ENCODE measurements at places on chromosomes 5 and 9. TPM values are rescaled to one million over a fixed set of nuclear protein-coding genes. Genes with fewer than 3 reads are reported as not detected.

The C5orf52 gene
- not detected for total RNA-seq

The MAP1B gene
- 0.03 TPM for total RNA-seq

The STPG3 gene
- not detected for total RNA-seq

The DAB2 gene
- not detected for total RNA-seq

The COL15A1 gene
- 0.76 TPM for total RNA-seq

The CDHR2 gene
- total RNA-seq, result 2.1 TPM

The IRGM gene
- total RNA-seq, result 3.0 TPM

DNA sequence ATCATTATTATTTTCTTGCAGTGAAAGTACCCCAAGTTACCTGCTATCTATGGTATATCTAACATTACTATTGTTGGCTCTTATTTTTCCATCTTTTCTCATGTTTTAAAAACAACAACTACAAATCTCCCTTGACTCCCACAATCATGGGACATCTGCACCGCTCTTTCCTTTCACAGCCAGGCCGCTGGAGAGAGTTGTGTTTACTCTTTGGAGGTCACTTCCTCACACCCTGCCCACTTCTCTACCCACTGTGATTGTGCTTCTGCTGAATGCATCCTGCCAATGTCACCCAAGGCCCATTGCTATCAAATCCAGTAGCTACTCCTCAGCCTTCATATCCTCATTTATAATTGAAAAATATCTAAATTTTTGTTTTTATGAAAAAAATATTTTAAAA lies 29.7 kb downstream of the SLC28A3 start:
- H3K27ac ChIP-seq, result no peak overlapping the region
- H3K4me3 ChIP-seq, result no peak overlapping the region
- peaks cover 3% of the 10 kb centered on the region for H3K4me1 ChIP-seq
- H3K36me3 ChIP-seq, result no peaks in the 10 kb centered on the region
- H3K27me3 ChIP-seq, result peaks cover 1% of the 10 kb centered on the region
- DNase-seq, result no peak

DNA sequence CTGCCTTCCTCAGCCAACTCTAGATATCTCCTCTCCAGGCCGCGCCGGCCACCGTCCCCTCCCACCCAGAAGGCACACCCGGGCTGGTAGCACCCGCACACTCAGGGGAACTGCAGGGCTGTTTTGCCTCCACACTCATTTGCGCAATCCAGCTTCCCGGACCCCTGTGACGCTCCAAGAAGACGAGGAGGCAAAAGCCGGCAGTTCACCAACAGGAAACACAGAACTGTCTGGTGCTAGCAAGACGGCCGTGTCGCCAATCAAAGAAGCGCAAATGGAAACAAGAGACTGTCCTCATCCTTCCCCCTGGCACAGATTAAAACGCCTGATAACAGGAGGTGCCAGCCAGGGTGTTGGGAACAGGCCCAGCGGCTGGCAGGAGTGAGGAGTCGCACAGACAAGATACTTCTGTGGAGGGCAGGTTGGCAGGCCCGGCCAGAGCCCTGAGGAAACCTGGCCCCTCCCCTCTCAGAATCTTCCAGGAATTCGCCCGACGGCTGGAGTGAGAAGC lies 7.8 kb downstream of the AGPAT2 start:
- H3K27ac ChIP-seq, result no peak overlapping the region
- no peaks in the 10 kb centered on the region for H3K4me1 ChIP-seq
- H3K27me3 ChIP-seq, result no peaks in the 10 kb centered on the region

- H3K27ac ChIP-seq, result no peak overlapping the region
- no peaks in the 10 kb centered on the region for H3K4me1 ChIP-seq
- no peak overlapping the region for H3K4me3 ChIP-seq
- H3K27me3 ChIP-seq, result peaks cover 9% of the 10 kb centered on the region
- no peaks in the 10 kb centered on the region for H3K36me3 ChIP-seq
Observed at GRCh38 chr5:38608874-38609273, 52.4 kb upstream of the LIFR start.

DNA sequence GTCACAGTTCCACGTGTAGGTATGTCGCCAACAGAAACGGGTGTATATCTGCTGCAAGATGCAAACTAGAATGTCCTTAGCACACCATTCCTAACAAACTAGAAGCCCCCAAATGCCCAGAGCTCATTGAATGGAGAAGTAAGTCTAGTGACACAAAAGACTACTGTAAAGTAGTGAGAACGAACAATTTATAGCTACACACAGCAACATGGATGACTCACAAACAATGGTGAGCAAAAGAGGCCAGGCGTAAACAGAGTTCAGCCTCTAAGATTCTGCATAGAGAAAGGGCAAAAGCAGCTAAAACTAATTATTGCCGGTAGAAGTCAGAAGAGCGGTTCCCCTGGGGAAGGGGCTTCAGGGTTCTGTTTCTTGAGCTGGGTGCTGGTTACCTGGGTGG lies 74.7 kb downstream of the AMBP start:
- DNase-seq, result no peak
- no peak overlapping the region for H3K4me3 ChIP-seq
- H3K36me3 ChIP-seq, result no peaks in the 10 kb centered on the region
- H3K27ac ChIP-seq, result no peak overlapping the region
- no peaks in the 10 kb centered on the region for H3K4me1 ChIP-seq
- H3K27me3 ChIP-seq, result no peaks in the 10 kb centered on the region

GRCh38 chr5:1548702-1549474 lies 25.1 kb upstream of the LPCAT1 start:
- H3K4me1 ChIP-seq, result no peaks in the 10 kb centered on the region
- no peak for DNase-seq
- no peak overlapping the region for H3K4me3 ChIP-seq
- no peak overlapping the region for H3K27ac ChIP-seq
- H3K36me3 ChIP-seq, result no peaks in the 10 kb centered on the region

DNA sequence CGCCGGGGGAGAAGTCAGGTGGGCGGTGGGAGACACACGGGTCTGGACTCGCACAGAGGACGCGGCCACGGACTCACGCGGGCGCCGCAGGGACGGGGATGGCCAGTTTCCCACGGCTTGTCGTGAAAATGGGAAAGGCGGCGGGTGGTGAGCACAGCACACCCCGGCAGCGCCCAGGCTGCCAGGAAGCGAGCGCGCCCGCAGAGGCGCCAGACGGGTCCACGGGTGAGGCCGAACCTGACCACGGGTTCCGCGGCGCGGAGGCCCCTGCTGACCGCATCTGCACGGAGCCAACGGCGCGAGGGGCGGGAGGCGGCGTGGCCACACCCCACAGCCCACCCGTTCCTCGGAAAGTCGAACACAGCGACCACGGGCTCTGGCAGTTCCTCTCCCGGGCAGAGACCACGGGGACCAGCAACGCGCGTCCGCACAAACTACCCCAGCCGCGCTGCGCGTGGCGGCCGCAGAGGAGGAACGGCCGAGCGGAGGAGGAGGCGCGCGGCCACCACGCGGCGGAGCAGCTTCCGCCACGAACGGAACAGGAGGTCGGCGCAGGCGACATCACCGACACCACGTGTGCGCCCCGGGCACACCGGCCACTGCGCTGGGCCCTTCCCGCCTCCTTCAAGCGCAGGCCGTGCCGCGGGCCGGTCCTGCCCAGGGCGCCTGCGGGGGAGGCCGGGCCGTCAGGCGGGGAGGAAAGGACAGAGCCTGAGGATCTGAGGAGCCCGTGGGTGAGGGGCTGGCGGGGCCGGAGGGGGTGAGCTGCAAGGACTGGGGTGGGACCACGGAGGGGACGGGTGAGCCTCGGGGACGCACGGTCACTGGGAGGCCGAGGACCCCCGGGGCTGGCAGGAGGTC lies 5.6 kb downstream of the EXD3 start:
- H3K27ac ChIP-seq, result no peak overlapping the region
- no peaks in the 10 kb centered on the region for H3K27me3 ChIP-seq
- peaks cover 2% of the 10 kb centered on the region for H3K36me3 ChIP-seq
- H3K4me3 ChIP-seq, result peak overlapping the region; percentile 42
- H3K4me1 ChIP-seq, result peaks cover 28% of the 10 kb centered on the region
- no peak for DNase-seq

DNA sequence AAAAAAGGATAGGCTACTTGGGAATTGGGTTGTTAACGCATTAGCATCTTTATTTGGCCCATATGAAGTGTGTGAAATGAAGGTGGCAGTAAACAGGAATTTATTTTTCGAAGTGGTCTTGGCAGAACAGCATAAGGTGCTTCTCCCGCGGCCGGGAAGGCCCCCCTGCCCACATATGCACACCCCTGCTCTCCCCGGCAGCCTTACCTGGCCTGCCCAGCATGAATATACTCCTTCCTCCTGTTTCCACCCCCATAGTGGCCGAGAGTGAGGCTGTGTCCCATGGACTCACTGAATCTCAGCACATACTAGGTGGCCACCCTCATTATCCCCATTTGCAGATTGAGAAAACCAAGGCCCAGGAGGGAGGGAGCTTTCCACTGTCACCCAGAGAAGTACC lies 54.0 kb upstream of the OLFM1 start:
- DNase-seq, result no peak
- H3K36me3 ChIP-seq, result no peaks in the 10 kb centered on the region

GRCh38 chr9:97535771-97536170 lies 34.3 kb downstream of the TMOD1 start:
- no peak overlapping the region for H3K27ac ChIP-seq
- no peaks in the 10 kb centered on the region for H3K36me3 ChIP-seq
- H3K4me1 ChIP-seq, result no peaks in the 10 kb centered on the region
- no peak overlapping the region for H3K4me3 ChIP-seq

GRCh38 chr5:16980983-16981382 lies 44.9 kb upstream of the MYO10 start:
- H3K27ac ChIP-seq, result no peak overlapping the region
- no peaks in the 10 kb centered on the region for H3K27me3 ChIP-seq
- DNase-seq, result no peak

DNA sequence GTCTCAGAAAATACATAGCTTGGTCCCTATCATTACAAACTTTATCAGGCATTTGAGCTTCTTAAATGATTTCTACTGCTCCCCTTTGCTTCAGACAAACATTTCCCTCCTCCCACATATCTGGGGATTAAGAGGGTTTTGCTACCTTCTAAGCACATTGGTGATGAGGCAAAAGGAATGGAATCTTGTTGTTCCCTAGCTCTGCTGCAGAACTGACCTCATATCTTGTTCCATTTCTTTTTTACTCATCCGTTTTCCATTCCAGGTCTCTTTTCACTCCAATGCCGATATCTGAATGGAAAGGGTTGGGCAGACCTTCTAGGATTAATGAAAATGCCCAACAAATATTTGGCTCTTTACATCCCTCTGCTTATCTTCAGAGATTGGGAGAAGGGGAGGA lies 444.6 kb downstream of the ZNF608 start:
- no peaks in the 10 kb centered on the region for H3K4me1 ChIP-seq
- H3K4me3 ChIP-seq, result no peak overlapping the region
- no peak for DNase-seq
- H3K27me3 ChIP-seq, result no peaks in the 10 kb centered on the region
- no peak overlapping the region for H3K27ac ChIP-seq

GRCh38 chr9:126625329-126626126 lies 11.8 kb downstream of the LMX1B start:
- peaks cover 22% of the 10 kb centered on the region for H3K4me1 ChIP-seq
- no peak for DNase-seq
- peaks cover 89% of the 10 kb centered on the region for H3K27me3 ChIP-seq
- H3K4me3 ChIP-seq, result peak overlapping the region; percentile 53
- H3K36me3 ChIP-seq, result no peaks in the 10 kb centered on the region

GRCh38 chr5:141641634-141642267 lies 5.0 kb downstream of the RELL2 start:
- H3K27me3 ChIP-seq, result no peaks in the 10 kb centered on the region
- peak overlapping the region; percentile 43 for H3K27ac ChIP-seq
- DNase-seq, result no peak
- H3K4me3 ChIP-seq, result no peak overlapping the region
- peaks cover 49% of the 10 kb centered on the region for H3K36me3 ChIP-seq

GRCh38 chr5:126917918-126918614 lies 112.3 kb downstream of the MARCHF3 start:
- H3K36me3 ChIP-seq, result peaks cover 3% of the 10 kb centered on the region
- no peaks in the 10 kb centered on the region for H3K27me3 ChIP-seq
- H3K27ac ChIP-seq, result no peak overlapping the region
- no peak for DNase-seq
- H3K4me1 ChIP-seq, result no peaks in the 10 kb centered on the region
- no peak overlapping the region for H3K4me3 ChIP-seq

- H3K27ac ChIP-seq, result no peak overlapping the region
- H3K4me3 ChIP-seq, result no peak overlapping the region
- H3K27me3 ChIP-seq, result peaks cover 7% of the 10 kb centered on the region
- no peaks in the 10 kb centered on the region for H3K4me1 ChIP-seq
- H3K36me3 ChIP-seq, result no peaks in the 10 kb centered on the region
Observed at GRCh38 chr5:115366223-115366622, 69.8 kb upstream of the CCDC112 start.

GRCh38 chr5:3564827-3565518 lies 30.7 kb upstream of the IRX1 start:
- H3K4me3 ChIP-seq, result no peak overlapping the region
- no peaks in the 10 kb centered on the region for H3K27me3 ChIP-seq
- no peaks in the 10 kb centered on the region for H3K36me3 ChIP-seq
- H3K4me1 ChIP-seq, result no peaks in the 10 kb centered on the region
- H3K27ac ChIP-seq, result no peak overlapping the region

GRCh38 chr5:57779383-57780223 lies 297.0 kb upstream of the ACTBL2 start:
- H3K27ac ChIP-seq, result no peak overlapping the region
- no peak overlapping the region for H3K4me3 ChIP-seq
- H3K4me1 ChIP-seq, result no peaks in the 10 kb centered on the region
- no peaks in the 10 kb centered on the region for H3K36me3 ChIP-seq
- H3K27me3 ChIP-seq, result no peaks in the 10 kb centered on the region
- DNase-seq, result peak; percentile 26

DNA sequence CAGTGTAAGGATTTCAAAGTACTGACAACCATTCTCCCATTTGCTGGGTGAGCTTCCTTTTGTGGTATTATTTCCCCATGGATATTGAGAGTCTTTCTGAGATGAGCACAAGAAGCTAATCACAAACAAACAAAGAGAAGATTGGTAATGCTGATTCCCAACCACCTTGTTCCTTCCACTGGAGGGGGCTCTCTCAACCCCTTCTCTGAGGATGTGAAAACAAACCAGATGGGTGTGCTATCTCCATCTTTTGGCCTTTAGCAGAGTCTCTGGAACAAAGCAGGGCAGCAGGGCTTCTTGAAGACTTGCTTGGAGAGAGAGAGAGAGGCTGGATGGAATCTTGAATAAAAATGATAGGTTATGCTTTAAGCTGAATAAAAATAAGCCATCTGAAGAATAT lies 576.7 kb upstream of the ZNF462 start:
- no peaks in the 10 kb centered on the region for H3K36me3 ChIP-seq
- no peaks in the 10 kb centered on the region for H3K4me1 ChIP-seq
- H3K27ac ChIP-seq, result no peak overlapping the region
- no peak overlapping the region for H3K4me3 ChIP-seq
- no peaks in the 10 kb centered on the region for H3K27me3 ChIP-seq
